ENCODE measurements at places on chromosomes 2 and 18.
A peak's percentile ranks its signal among the peaks of the same experiment; 100 is the strongest.

DNA sequence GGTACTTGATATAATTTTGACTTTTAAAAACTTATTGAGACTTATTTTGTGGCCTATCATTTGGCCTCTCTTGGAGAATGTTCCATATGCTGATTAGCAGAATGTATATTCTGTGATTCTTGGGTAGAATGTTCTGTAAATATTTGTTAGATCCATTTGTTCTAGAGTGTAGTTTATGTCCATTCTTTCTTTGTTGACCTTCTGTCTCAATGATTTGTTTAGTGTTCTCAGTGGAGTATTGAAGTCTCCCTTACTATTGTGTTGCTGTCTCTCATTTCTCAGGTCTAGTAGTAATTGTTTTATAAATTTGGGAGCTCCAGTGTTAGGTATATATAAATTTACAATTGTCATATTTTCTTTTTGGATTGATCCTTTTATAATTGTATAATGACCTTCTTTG, 349.6 kb upstream of the CWC22 start:
- DNase-seq = no peak

DNA sequence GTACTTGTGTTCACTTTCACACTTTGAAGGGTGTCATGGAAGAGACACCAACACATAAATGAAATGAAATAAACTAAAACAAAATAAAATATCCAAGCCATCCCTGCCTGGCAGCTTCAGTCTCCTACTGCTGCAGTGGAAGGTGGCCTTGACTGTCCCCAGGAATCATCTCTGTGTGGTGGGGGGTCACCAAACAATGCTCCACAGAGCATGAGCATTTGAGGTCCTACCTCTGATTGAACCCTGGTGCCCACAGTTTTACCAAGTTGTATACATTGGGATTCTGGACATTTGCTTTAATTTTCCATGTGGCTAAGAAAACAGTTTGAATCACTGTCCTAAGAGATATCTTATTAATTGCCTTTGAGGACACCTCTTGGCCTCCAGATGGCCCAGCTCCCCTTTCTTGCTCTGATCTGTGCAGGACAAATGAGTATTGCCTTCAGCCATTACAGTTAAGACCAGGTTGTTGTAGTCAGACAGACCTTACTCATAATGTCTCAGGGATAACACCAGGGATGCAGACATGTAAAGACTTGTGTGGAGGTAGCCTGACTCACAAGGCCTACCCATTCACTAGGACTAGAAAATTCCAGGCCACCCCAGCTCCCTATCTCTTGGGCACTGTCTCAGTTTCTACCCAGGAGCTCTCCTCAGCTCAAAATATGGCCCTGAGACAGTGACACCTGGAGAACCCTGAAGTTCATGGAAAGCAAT, 195.0 kb downstream of the MYCN start:
- no peak for DNase-seq

DNA sequence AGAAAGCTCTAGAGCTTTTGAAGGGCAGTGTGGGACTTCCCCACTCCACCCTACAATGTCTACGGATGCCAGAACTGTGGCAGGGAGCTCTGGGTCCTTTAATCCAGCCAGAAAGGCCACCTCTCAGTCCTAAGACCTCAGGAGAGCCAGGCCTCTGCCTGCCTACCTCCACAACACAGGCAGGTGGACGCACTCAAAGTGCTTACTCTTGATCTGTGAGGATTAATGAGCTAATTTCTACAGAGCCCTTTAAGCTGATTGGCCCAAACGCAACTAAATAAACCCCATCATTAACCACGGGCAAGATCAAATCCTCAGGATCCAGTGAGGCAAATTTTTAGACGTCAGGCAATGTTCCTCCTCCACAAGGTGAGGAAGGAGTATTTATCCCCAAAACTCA, 8.1 kb downstream of the STK39 start:
- no peak for DNase-seq

GRCh38 chr2:204265681-204266181, 279.5 kb upstream of the PARD3B start:
- no peak for DNase-seq

- DNase-seq = no peak
These were observed 629.6 kb upstream of the FANCL start for GRCh38 chr2:58870704-58871103.

DNA sequence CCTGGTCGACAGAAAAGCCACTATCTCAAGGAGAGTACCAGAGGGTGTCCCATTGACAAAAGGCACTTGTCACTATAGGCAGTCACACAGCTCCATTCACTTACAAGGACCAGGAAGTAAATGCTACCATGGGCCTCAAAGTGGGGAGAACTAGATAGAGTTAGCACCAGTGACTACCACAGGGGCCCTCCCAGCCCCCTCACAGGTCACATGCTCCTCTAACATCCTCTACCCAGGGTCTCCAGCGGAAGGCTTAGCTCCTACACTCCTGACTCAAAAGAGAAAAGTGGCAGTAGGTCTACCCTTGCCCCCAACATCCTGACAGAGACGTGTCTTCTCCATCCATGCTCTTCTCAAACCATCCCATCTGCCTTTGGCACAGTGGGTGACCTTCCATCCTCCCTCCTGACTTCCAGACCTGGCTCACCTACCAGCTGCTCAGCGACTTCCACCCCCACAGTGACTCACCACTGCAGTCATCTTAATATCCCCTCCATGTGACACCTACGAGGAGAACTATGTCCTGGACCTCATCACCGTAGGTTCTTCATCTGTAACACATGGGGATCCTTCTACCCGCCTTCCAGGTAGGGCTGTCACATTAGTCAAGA, 5.6 kb upstream of the DNMT3A start:
- no peak for DNase-seq

DNA sequence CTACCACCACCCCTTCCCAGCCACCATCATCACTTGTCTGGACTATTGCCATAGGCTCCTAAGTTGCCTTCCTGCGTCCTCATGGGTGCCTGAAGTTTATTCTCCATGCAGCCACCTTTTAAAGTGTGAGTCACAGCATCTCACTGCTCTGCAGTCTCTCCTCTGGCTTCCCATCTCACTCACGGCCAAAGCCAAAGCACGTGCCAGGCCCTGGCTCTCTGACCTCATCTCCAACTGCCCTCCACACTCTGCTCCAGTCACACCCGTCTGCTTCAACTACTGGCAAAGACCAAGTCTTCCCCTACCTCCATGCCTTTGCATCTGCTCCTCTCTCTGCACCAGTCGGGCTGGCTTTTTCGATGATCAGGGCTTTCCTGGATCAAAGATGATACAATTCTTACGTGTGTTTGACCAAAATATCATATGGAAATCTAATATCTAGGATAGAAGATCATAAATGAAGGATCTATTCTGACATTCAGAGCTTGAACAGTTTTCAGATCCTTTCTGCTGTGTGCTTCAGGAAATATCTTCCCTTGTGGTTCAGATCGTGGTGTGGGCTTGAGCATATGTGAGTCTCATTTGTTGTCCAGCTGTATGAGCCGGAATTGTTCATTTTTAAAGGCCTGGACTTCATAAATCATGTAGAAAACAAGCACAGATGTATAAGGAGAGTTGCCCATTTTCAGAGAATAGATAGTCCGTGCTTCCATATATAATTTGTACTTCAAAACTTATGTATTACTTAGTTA, 175.6 kb downstream of the PRKCE start:
- DNase-seq = no peak

GRCh38 chr2:51068237-51068636, 36.3 kb upstream of the NRXN1 start:
- DNase-seq = no peak

GRCh38 chr18:34511435-34511834, 198.7 kb upstream of the DTNA start:
- no peak for DNase-seq

DNA sequence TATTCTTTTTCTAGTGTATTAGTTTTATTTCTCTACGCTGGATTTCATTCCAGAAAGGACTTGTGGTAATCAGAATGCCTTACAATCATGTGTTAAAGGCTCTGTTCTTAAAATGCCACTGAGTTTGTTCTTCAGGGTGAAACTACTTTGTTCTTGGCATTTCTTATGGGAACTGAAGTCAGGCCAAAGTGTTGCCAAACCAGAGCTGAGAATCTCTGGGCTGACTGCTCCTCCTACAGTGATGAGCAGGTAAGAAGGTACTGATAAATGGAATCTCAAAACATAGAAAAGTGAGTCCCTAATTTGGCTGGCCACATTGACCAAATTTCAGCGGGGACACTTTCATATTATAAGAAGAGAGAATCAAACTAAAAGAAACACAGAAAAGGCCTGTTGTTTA, 55.1 kb upstream of the ZNF397 start:
- DNase-seq = no peak

- DNase-seq = no peak
These were observed 71.8 kb downstream of the PRELID3A start for GRCh38 chr18:12479536-12479935.

GRCh38 chr18:45526114-45526841, 89.0 kb upstream of the SLC14A2 start:
- DNase-seq = no peak

GRCh38 chr18:12452784-12453183, 45.1 kb downstream of the PRELID3A start:
- no peak for DNase-seq

DNA sequence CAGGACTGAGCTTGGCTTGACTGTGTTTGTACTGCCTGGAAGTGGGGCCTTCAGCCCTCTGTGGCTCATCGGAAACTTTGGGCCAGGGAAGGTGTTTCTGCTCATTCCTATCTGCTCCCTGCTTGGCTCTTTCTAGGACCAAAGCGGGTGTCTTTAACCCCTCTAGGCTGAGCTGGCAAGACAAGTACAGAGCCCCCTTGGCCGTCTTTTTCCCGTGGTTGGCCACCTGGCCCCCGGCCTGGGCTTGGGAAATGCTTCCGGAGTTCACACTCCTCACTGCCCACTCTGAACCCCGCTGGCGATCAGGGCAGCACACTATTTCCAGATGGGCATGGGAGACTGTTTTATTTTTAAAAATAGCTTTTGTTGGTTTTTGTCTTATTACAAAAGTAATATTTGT, 243.0 kb downstream of the DYSF start:
- no peak for DNase-seq

- DNase-seq = peak; percentile 20
These were observed 809 bp downstream of the DBI start for GRCh38 chr2:119367472-119368099.

GRCh38 chr2:119727493-119727892, 32.2 kb upstream of the PTPN4 start:
- DNase-seq = no peak

DNA sequence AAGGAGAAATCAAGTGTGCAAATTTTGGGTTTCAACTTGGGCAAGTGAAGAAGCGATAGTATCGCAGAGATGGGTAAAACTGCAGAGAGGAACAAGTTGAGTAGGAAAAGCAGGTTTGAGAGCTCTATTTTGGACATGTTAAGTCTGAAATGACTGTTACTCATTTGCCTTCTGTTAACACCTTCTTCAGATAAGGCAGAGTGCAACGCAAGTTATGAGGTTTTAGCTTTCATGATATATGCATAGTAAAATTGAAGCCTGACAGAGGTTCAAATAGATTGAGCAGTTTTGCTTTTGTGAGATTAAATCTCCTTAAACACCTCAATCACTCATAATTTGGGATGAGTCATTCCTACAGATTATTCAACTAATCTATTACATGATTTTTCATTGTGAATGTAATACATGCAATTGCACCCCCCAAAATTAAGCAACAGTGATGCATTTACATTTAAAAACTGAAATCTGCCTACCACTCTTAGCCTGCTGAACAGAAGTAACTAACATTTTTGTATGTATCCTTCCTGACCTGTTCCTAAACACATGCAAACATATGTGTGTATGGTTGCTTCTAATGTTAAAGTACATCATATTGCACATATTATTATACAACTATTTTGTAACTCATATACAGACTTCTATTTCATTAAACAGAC, 575.4 kb downstream of the ARHGAP15 start:
- DNase-seq = no peak

GRCh38 chr18:27715751-27716150, 461.2 kb downstream of the CDH2 start:
- DNase-seq = no peak

DNA sequence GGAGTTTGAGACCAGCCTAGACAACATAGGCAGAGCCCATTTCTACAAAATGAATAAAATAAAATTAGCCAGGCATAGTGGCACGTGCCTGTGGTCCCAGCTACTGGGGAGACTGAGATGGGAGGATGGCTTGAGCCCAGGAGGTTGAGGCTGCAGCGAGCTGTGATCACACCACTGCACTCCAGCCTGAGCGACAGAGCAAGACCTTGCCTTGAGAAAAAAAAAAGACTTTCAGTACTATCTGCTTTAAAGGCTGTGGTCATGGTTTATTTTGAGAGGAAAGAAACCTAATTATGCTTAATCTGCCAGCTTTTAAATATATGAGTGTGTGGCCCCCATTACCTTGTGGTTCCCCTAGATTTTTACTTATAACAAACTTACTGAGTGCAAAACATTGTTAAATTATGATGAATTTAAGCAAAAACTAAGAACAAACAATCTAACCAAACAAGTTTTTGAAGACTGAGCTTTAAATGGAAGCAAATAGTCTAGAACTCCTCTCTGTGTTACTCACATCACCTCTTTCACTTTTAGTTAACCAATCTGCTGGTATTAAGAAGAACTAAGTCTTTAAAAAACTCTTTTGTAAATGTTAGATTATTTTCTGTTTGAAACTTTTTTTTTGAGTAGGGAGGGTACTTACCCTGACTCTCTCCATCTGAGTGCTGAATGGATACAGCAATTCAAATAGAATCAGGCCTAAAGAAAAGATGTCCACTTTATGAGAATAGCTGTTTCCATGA, 65.4 kb downstream of the EIF2AK3 start:
- DNase-seq = no peak
